Left forelimb (tissue), 1 donor: ENCODE measurements at places on chromosomes 4 and X.

DNA sequence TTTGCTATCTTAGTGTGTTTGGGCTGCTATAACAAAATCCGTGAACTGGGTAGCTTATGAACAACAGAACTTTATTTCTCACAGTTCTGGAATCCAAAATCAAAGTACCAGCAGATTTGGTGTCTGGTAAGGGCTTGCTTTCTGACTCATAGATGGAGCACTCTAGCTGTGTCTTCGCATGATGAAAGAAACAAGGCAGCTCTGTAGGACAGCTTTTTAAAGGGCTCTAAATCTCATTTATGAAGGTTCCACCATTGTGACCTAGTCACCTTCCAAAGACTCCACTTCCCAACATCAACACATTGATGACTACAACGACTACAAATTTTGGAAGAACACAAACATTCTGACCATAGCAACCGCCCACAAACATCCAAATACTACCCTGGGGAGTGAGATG lies 158.6 kb upstream of the LCORL start:
- DNase-seq, result no peak

DNA sequence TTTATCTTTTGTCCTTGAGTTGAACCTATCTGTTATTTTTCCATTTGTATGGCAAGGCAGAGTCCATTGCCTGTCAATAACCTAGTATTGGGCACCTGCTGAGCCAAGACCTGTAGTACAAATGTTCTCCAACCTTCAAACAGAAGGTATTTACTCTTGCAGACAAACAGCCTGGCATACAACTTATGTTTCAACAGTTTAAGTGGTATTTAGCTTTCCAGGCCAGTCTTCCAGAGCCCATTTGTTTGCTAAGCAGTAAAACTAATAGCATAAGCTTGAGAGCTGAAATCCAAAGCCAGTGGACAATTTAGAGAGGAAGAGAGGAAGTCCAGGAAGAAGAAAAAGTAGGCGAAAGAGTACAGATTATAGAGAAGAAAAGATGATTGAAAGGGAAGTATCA lies 979.3 kb downstream of the GLUD2 start:
- no peak for DNase-seq

GRCh38 chr4:142549248-142549647 lies 296.9 kb downstream of the INPP4B start:
- DNase-seq, result no peak

GRCh38 chrX:9418262-9418661 lies 46.6 kb upstream of the TBL1X start:
- no peak for DNase-seq

DNA sequence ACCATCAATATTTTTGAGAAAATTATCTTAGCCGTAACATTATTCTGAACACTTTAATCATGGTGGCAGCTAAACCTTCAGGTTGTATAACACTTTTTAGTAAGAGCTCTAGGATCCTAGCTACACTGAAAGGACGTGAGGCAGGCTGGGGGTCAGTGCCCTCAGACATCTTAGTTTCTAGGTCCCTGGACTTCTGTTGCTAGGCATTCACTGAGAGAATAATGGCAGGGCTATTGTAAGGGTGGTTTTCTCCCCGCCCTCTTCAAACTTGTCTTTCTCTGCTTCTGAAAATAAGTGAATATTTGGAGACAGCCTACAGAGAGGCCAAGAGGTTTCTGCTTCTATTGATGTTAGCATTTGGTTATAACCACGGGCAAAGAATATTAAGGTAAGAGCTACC lies 15.4 kb upstream of the MMRN1 start:
- DNase-seq, result no peak

GRCh38 chr4:134747108-134747805 lies 545.7 kb upstream of the PABPC4L start:
- no peak for DNase-seq

DNA sequence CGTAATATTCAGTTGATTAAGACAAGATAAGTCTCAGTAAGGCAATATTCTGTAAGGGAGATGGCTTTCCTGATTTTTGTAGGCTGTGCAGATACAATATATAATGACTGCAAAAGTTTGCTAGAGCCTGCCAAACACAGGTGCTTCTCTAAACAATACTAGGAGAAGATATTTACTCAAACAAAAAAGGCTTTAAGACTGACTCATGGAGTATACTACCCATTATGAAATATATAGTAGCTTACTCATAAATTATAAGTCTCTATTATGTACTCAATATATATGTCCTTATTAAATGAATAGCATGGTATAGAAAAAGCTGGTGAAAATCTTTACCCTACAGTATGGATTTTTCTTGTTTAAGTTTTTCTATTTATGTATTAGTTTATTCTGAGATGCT lies 93.2 kb upstream of the IL15 start:
- no peak for DNase-seq

DNA sequence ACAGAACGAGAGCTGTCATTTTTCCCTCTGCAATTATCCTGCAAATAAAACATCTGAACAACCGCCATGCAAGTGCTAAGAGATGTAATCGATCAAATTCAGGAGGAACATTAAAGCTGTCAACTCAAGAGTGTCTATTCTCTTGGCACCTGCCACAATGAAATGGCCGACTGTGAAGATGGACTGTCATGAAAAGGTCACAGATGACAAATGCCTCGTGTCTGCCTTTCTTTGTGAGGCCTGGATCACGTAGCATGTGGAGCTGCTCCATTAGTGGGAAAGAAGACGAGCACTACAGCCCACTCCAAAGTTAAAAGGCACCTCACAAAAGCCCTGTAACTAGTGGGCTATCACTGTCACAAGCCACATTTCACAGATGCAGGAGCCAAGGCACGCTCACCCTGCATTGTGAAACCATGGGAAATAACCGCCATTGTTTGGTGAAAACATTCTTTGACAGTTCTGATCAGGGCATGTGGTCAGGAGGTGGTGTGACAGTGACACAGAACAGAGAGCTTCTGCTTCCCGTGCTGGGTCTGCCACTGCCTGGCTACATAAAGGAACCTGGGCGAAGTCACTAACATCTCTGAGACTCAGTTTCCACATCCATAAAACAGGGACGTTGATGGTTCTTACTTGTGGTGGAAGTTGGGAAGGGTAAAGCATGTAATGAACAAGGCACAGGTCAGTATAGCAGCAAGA lies 98.9 kb downstream of the EVC2 start:
- DNase-seq, result no peak
